Sigmoid colon (tissue), 7 donors: ENCODE measurements at places on chromosomes 4 and X. TPM values are rescaled to one million over a fixed set of nuclear protein-coding genes. Genes with fewer than 3 reads are reported as not detected.

Gene NXF2
- not detected for total RNA-seq

- H3K4me1 ChIP-seq: no peaks in the 10 kb centered on the region
- H3K36me3 ChIP-seq: no peaks in the 10 kb centered on the region
- no peak overlapping the region for H3K27ac ChIP-seq
Measured at GRCh38 chr4:56863441-56864139, 42.1 kb upstream of the SPINK2 start.

GRCh38 chrX:136475236-136475635 lies 12.5 kb upstream of the BRS3 start:
- no peak overlapping the region for H3K27ac ChIP-seq
- H3K36me3 ChIP-seq: no peaks in the 10 kb centered on the region
- no peak overlapping the region for H3K4me3 ChIP-seq

- no peak for DNase-seq
- H3K4me3 ChIP-seq: peak overlapping the region; percentile 14
- H3K36me3 ChIP-seq: no peaks in the 10 kb centered on the region
- H3K4me1 ChIP-seq: peaks cover 42% of the 10 kb centered on the region
- no peak overlapping the region for H3K27ac ChIP-seq
Measured at GRCh38 chr4:108168160-108168670, 517 bp downstream of the LEF1 start.

DNA sequence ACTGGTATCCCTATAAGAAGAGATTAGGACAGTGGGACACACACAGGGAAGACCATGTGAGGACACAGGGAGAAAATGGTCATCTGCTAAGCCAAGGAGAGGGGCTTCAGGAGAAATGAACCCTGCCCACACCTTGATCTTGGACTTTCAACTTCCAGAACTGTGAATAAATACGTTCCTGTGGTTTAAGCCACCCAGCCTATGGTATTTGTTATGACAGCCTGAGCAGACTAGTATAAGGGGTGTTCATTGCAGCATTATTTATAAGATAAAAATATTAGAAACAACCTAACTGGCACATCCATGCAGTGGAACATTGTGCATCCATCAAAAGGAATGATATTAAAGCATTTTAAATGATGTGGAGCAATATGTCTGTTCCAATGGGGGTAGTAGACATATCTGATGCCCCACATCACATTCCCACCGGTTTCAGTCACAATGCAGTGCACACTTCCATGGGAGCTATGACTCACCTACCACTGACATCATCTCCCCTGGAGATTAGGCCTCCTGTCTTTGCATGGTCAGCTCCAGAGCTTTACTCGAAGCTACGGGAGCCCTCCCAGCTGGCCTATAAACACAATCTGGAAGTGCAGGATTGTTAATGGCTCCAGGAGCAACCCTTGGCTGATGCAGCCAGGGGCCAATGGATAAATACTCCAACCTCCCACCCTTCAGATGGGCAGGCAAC lies 38.9 kb upstream of the MAMLD1 start:
- no peaks in the 10 kb centered on the region for H3K36me3 ChIP-seq
- no peak for DNase-seq
- H3K4me3 ChIP-seq: no peak overlapping the region

DNA sequence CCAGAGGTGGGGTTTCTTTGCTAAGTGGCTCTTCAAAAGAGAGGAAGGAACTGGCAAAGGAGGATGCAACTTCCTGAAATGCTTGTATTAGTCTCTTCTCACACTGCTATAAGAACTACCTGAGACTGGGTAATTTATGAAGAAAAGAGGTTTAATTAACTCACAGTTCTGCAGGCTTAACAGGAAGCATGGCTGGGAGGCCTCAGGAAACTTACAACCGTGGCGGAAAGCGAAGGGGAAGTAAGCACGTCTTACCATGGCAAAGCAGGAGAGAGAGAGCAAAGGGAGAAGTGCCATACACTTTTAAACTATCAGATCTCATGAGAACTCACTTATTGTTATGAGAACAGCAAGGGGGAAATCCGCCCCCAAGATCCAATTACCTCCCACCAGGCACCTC lies 505.7 kb downstream of the ZNF674 start:
- H3K4me1 ChIP-seq: no peaks in the 10 kb centered on the region
- no peak overlapping the region for H3K27ac ChIP-seq
- no peaks in the 10 kb centered on the region for H3K27me3 ChIP-seq
- H3K4me3 ChIP-seq: no peak overlapping the region

GRCh38 chrX:106897259-106897658 lies 5.9 kb downstream of the RIPPLY1 start:
- DNase-seq: no peak
- H3K36me3 ChIP-seq: no peaks in the 10 kb centered on the region
- no peaks in the 10 kb centered on the region for H3K4me1 ChIP-seq
- no peaks in the 10 kb centered on the region for H3K27me3 ChIP-seq
- no peak overlapping the region for H3K27ac ChIP-seq

DNA sequence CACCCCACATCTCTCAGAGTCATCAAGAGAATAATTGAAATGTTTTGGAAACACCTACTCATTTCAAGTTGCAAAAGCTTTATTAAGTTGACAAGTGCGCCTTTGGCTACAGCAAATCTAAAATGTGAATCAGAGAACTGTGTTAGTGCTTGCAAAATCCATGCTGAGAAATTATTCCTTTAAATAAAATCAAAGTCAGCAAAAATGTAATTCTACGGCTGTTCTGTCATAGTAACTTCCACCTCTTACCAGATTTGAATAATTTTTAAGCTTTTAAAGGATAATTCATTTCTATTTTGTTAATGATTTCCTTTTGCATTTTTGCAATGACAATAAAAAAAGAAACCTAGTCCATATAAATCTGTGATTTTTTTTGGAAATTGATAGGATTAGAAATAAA lies 1779.1 kb downstream of the STIM2 start:
- H3K4me1 ChIP-seq: no peaks in the 10 kb centered on the region
- no peaks in the 10 kb centered on the region for H3K27me3 ChIP-seq
- H3K4me3 ChIP-seq: no peak overlapping the region

- no peak overlapping the region for H3K27ac ChIP-seq
- H3K27me3 ChIP-seq: no peaks in the 10 kb centered on the region
- no peak for DNase-seq
- H3K4me1 ChIP-seq: no peaks in the 10 kb centered on the region
- H3K36me3 ChIP-seq: no peaks in the 10 kb centered on the region
Measured at GRCh38 chrX:149871940-149872339, 9.0 kb upstream of the MAGEA8 start.

GRCh38 chr4:73448448-73449203 lies 12.6 kb downstream of the AFP start:
- H3K27me3 ChIP-seq: no peaks in the 10 kb centered on the region
- H3K4me3 ChIP-seq: no peak overlapping the region

DNA sequence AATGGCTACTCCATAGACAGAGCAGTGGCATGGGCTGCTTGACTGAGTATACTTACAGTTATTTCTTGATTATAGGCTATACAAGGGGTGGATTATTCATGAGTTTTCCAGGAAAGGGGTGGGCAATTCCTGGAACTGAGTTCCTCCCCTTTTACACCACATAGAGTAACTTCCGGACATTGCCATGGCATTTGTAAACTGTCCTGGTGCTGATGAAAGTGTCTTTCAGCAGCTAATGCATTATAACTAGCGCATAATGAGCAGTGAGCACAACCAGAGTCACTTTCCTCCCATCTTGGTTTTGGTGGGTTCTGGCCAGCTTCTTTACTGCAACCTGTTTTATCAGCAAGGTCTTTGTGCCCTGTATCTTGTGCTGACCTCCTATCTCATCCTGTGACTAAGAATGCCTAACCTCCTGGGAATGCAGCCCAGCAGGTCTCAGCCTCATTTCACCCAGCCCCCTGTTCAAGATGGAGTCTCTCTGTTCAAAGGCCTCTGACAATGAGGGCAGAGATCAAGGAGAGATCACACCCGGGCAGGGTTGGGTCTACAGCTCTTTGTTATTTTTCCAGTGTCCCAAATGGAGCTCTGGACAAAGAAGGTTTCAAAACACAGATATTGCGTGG lies 468.4 kb upstream of the PRKX start:
- H3K4me1 ChIP-seq: no peaks in the 10 kb centered on the region
- no peak overlapping the region for H3K4me3 ChIP-seq
- H3K36me3 ChIP-seq: no peaks in the 10 kb centered on the region
- no peaks in the 10 kb centered on the region for H3K27me3 ChIP-seq

DNA sequence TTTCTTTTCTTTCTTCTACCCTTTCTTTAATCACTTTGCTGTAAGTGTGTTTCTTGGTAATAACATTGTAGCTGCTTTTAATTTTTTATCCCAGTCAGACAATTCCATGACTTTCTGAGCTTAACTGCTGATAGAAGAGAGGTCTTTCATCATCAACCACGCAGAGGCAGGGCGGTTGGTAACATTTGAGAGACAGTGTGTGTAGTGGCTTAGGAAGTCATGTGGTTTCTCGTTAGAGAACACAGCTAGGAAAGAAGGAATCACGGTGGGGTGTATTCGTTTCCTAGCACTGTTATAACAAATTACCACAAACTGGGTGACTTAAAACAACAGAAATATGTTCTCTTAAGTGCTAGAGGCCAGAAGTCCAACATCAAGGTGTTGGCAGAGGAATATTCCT lies 11.5 kb downstream of the PRPS2 start:
- H3K4me3 ChIP-seq: no peak overlapping the region
- DNase-seq: no peak
- no peaks in the 10 kb centered on the region for H3K27me3 ChIP-seq
- no peak overlapping the region for H3K27ac ChIP-seq

Gene RPS6KA6
- 2.5 TPM for total RNA-seq

DNA sequence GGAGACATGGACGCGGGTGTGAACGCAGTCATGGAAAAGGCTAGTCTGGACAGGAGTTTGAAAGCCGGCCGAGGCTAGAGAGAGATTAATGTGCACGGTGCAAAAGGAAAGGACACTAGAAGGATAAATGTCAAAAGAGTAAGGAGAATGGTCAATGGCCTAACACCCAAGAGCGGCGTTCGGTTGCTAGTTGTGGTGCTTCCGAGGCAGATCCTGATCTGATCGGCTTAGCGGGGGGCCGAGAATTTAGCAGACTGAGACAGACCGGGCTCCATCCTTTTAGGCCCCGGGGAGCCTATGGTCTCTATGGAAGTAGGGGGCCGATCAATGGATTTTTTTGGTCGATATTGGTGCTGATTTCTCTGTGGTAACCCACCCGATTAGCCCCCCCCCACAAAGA lies 6.9 kb downstream of the GAGE10 start:
- no peaks in the 10 kb centered on the region for H3K36me3 ChIP-seq
- H3K4me3 ChIP-seq: no peak overlapping the region
- peak overlapping the region; percentile 75 for H3K27ac ChIP-seq
- no peaks in the 10 kb centered on the region for H3K4me1 ChIP-seq

GRCh38 chr4:150950657-150951288 lies 64.3 kb downstream of the LRBA start:
- no peak overlapping the region for H3K4me3 ChIP-seq
- H3K36me3 ChIP-seq: no peaks in the 10 kb centered on the region
- no peaks in the 10 kb centered on the region for H3K27me3 ChIP-seq
- no peak overlapping the region for H3K27ac ChIP-seq
- no peak for DNase-seq

GRCh38 chr4:13765539-13765938 lies 138.0 kb upstream of the BOD1L1 start:
- no peaks in the 10 kb centered on the region for H3K4me1 ChIP-seq
- H3K27ac ChIP-seq: no peak overlapping the region
- H3K4me3 ChIP-seq: no peak overlapping the region

GRCh38 chr4:24104158-24104565 lies 214.3 kb upstream of the PPARGC1A start:
- DNase-seq: no peak
- no peaks in the 10 kb centered on the region for H3K36me3 ChIP-seq
- peak overlapping the region; percentile 24 for H3K27ac ChIP-seq
- no peaks in the 10 kb centered on the region for H3K27me3 ChIP-seq
